ENCODE measurements at places on chromosomes 13 and 19.

GRCh38 chr19:45772130-45772840, 3.2 kb upstream of the SIX5 start:
- DNase-seq, result no peak

DNA sequence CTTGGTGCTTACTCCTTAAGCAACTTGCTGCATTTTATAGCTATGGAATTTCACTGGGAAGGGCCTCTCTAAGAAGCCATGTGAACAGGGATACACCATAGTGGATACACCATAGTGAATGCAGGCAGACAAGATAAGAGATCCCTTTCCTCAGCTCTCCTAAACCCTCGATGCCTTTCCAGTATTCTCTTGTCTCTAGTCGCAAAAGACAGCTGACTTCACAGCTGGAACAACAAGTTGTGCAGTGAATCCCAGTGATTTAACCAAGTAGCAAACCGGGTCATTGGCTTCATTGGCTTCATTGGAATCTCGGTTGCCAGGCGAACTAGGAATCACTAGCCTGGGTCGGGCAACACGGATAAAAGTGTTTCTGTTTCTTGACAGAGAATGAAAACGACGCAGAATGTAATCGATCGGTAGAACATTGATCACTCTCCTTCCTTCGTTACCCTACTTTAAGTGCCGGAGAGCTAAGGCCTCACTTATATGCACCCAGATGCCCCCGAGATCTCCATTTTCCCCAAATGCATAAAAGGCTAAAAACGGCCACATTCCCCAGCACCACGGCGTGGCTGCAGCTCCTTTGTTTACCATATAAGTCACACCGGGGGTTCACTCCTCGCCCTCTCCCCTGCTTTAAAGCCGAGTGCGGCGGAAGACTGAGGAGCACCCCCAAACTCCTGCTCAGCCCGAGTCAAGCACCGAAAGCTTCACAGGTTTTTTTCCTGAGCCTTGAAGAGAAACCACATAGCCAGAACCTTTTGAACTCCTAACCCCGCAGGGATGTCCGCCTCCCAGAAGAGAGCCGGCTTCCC, 674 bp downstream of the TRPC4 start:
- no peak for DNase-seq

- no peak for DNase-seq
Observed at GRCh38 chr19:1376415-1376805, 7.3 kb upstream of the NDUFS7 start.

DNA sequence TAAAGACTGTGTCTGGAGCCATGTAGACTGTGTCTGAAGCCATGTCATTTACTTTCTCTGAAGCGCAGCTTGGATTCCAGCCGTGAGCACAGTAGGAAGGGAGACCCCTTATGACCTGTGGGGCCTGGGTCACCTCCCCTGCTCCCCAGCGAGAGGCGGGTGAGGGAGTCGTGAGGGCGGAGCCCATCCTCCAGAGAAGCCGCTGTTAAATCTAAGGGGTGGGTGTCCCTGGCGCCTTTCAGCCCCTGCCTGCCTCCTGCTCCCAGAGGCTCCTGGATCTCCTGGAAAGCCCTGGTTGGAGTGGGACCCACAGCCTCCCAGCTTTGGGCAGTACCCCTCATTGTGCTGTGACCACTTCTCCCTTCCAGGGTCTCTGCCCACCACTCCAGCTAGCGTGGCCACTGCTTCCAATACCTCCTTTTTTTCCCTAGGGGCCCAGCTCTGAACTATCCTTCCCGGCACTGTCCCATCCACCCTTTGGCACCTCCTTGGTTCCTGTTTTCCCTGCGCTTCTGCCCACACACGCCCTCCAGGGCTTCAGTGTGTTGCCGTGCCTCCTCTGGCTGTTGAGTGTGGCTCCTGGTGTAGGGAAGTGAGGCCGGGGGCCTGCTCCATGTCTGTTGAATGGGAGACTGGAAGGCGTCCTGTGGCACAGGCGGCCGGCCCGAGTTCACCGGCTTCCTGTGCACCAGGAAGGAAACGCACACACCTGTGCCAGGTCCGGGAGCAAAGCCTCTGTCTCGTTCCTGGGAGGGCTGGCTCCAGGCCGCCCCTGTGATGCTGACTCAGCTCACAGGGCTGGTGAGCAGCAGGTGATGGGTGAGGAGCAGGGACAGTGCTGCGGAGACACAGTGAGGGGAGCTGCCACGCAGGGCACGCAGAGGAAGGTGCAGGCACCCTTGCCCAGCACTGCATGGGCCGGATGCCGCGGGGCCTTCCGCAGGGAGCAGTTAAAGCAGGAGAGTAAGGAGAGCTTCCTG, 29.4 kb downstream of the ATP4B start:
- no peak for DNase-seq

DNA sequence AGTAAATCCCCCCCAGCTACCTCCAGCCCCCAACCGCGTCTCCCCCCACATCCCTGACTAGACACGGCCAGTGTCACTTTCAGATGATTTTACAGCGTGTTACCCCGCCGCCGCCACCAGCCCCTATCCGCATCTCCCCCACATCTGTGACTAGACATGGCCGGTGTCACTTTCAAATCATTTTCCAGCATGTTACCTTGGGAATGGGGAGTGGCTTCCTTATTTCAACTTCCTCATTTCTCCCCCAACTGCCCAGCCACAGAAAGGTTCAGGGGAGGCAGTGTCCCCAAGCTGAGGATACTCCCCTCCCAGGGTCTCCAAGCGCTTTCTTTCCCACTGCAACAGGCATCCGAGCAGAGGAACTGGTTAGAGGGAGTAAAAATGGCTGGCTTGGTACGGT, 18.4 kb downstream of the ADGRL1 start:
- DNase-seq, result no peak

Measured in stimulated activated CD4-positive, alpha-beta T cell treated with anti-CD3 and anti-CD28 coated beads, Interleukin-4, amount 100 ng/mL, for 48 hours (primary cell).